ENCODE measurements at places on chromosomes 7 and 10.

- no peak for DNase-seq
Observed at GRCh38 chr7:101121991-101122932, 4.6 kb upstream of the SERPINE1 start.

DNA sequence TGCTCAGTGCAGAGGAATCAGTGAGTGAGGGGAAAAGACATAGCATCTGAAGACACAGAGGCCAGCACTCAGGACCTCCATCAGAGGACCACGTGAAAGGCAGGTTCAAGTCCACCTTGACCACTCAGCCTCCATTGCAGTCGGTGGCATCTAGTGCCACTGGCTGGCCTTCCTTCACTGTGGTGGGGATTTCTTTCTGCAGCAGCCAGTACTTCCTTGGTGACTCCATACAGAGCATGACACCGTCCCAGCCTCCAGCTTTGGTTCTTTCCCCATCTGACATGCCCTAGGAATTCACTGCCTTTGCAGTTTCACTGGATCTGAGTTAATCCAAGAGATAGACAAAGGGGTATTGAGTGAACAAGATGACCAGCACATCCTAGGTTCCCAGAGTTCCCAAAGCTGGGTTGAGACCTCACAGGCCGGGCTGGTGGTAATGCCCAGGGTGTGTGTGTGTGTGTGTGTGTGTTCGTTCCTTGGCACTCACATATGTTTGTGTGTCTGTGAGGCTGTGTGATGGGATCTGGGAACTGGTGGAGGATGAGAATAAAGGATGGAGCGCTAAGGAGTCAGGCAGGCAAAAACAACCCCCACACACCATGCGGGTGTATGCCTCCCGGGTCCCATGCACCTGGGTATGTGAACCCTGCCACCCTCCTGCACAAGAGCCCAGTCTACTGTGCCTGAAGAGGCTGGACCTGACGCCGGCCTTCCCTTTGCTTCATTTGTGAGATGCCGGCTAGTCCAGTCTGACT, 57.8 kb downstream of the SYPL1 start:
- no peak for DNase-seq

GRCh38 chr10:132752378-132752777, 33.6 kb downstream of the NKX6-2 start:
- DNase-seq = no peak

- DNase-seq = no peak
Observed at GRCh38 chr10:130171196-130171595, 35.0 kb downstream of the GLRX3 start.

DNA sequence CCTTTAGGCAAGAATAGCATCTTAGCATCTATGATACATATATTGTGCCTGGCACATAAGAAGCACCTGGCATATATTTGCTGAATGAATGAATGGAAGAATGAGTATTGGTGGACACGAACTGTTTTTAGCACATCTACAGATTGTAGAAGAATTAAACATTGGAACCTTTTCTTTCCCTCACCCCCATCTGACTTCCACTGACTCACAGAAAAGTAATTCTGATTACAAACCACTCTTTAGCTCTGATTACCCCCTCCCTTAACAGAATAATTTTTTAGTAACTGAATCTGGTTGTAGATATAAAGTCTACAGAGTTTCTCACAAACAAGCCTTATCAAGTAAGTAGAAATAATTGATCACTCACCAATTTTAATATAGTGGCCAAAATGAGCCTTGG, 31.9 kb downstream of the SLC26A4 start:
- DNase-seq = no peak

- DNase-seq = no peak
Observed at GRCh38 chr7:157474685-157475084, 137.9 kb downstream of the DNAJB6 start.

- no peak for DNase-seq
Observed at GRCh38 chr7:101681170-101682007, 52.3 kb upstream of the MYL10 start.

GRCh38 chr10:88091490-88092061, 228.2 kb downstream of the PTEN start:
- DNase-seq = peak; percentile 28

- no peak for DNase-seq
Observed at GRCh38 chr10:5373891-5374611, 9.3 kb downstream of the UCN3 start.

DNA sequence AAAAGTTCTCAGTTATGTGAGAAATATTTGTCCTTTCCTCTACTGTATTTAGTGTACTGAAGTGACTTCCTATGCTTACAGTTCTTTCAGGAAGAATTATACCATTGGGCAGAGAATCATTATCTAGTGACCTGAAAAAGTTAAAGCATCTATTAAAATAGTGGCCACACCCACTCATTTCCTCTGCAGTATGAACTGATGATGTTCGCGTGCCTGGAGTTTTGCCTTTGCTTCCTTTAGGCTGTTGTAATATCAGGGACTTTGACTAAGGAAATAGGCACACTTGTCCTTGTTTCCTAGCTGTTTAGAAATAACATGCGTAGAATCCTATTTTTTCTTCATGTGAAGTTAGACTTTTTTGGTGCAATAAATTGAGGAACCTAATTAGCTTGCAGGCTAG, 100.7 kb downstream of the ZMYND11 start:
- no peak for DNase-seq

DNA sequence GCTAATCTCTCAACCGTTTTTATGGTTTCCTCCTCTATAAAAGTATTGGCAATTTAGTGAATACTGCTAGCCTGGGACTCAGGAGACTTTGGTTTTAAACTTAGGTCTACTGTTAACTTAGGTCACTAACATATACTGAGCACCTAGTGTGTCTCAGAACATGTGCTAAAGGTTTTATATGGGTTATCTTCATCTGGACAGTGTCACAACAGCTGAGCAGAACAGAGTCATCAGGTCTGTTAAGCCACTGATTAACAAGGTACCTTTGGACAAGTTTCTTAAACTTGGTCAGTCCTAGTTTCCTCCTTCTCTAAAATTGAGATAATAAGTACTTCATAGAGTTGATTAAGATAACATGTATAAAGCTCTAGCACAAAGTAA, 30.6 kb downstream of the NET1 start:
- no peak for DNase-seq

GRCh38 chr7:105589356-105590077, 8.2 kb upstream of the EFCAB10 start:
- no peak for DNase-seq

DNA sequence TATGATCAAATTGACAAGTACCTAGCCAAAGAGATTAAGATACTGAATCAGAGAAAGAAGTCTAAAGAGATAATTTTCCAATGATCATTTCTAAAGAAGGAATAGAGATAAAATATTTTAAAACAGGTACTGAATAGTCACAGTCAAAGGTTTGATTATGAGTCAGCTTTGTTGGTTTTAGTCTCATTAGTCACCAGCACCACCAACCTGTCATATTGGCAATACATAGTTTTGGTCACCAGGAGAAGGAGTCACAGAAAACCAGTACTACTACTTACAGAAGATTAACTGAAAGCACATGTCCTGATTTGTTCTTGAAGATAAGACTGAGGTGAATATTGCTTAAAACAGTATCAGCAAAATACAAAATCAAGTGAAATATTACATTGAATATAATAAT, 34.6 kb downstream of the ZEB1 start:
- DNase-seq = no peak

DNA sequence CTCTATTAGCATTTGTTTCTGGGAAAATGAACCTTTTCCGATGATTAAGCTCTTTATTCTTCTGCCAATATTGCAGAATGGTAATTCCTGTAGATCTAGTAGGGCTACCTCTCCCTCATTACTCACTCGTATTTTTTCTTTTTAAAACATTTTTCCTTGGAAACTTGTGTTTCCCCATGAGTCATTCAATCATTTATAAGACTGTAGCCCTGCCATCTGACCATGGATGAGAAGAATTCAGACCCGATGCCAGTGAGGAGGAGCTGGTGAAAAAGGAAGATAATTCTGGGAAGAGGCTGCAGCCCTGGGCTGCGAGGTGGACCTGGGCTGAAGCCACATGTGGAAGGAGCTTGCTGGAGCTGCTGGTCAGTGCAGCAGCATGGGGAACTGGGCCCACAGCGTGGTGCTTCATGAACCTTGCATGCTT, 242.8 kb downstream of the KLF6 start:
- DNase-seq = no peak

DNA sequence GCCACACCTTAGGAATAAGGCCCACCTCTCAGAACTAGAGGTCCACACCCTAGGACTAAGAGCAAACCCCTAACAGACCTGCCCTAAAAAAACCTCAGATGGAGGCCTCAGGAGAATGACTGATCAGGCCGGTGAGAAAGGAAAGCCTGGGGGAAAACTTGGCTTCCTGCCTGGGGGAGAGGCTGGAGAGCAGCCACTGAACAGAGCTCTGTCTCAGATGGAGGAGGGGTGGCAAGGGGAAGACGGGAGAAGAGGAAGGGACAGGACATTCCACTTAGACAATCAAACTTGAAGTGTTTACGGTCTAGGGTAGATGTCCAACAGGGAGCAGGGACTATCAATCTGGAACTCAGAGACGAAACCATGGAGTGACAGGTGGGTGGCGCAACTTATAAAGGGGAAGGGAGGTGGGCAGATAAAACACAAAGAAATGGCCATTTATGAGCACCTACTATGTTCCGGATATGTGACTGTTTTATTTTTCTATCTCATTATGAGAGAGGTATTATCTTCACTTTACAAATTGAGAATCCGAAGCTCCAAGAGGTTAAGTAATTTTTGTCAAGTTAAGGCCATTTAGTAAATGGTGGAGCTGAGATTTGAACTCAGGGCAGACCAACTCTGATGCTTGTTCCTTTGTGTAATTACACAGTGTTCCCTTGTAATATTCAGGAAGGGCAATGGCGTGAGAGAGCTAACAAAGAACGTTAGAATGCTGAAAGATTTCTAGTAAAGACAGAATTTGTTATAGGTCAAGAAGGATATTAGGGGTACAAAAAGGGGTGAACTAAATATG, 82.6 kb downstream of the DNMBP start:
- no peak for DNase-seq

DNA sequence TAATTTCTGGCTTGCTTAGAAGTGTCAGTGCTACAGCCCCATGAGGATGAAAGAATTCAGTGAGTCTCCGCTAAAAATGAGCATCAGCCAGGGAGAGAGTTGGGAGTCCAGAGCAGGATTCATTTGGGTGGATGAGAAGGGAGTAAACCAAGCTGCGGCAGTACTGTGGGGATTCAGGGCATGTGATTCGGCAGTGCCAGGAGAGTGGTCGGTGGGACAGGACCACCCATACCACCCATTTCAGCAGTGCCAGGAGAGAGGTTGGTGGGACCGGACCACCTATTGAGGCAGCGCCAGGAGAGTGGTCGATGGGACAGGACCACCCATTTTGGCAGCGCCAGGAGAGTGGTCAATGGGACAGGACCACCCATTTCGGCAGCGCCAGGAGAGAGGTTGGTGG, 144.2 kb downstream of the CELF2 start:
- DNase-seq = no peak

DNA sequence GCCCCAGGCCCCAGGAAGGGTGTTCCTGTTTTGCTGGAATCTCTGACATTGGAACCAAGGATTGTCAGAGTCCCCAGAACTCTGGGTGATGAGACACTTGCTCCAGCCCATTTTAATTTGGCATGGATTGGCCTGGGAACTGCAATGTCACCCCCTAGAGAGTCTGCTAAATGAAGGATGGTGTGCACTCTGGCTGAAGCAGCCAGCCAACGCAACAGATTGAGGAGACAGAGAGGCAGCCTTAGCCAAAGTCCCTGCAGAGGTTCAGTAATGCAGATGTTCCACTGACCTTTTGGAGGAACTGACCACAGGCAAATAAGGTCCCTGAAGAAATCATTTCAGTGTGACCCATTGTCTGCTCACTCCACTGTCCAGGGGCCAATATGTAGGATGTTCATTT, 13.4 kb downstream of the LRRC18 start:
- DNase-seq = no peak

GRCh38 chr10:32125023-32125422, 68.8 kb upstream of the KIF5B start:
- DNase-seq = no peak

DNA sequence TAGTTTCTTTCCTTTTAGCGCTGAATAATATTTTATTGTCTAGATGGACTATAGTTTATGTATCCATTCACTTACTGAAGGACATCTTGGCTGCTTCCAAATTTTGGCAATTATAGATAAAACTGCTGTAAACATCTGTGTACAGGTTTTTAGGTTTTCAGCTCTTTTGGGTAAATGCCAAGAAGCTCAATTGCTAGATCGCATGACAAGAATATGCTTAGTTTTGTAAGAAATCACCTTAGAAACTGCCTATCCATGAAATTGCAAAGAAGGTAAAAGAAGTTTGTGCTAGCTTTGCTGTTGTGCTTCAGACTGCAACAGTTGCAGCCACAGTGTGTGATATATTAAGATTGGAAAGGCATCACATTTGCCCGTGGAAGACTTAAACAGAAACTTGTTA, 103.2 kb upstream of the TNS3 start:
- DNase-seq = no peak

GRCh38 chr7:10439027-10439426, 534.6 kb upstream of the PHF14 start:
- DNase-seq = no peak

DNA sequence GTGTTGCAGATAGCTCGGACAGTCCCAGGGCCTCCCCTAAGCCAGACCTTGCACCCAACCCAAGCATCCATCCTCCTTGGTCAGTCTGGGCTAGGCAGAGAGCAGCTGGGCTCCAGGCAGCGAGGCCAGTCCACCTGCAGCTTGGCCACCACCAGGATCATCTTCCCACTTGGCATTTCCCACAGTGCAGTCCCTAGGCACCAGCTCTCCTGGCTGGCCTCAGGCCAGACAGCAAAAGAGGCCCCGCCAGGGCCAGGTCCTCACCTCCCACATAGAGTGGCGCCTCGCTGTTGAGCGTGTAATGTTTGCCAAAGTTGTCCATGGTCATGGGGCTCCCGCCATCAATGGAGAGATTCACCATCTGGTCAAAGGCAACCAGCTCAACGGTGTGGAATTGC, 171.7 kb downstream of the LCOR start:
- no peak for DNase-seq

DNA sequence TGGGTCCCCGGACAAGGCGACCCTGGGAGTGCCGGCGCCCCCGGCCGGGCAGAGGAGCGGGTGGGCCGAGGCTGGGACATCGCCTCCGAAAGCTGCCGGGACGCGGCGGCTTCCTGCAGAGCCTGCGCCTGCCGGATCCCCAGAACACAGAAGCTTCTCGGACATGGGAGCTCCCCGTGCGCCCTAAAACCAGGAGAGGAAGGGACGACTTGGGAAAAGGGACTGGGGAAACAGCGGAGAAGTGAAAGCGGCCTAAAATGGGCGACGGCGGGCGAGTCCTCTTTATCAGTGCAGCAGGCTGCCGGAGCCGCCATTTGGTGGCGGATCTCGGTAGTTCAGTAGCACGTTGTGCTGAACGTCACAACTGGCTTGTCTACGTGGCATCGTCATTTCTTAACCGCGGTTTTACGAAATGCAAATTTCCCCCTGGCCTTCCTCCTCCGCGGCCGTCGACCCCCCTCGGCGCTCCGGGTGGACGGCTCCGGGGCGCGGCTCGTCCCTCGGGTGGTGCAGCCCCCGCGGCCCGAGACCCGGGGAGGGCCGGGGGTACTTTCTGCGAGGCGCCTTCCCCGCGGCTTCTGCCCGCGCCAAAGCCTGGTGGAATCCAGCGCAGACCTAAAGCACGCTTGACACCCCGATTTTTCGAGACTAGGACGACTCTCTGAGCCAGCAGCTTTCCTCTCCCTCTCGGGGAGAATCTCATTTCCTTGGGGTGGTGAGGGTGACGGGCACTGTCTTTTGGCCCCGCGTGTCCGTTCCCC, 9.9 kb upstream of the SPAG6 start:
- no peak for DNase-seq
